ENCODE measurements at places on chromosomes 7 and 10. TPM values are rescaled to one million over a fixed set of nuclear protein-coding genes. Genes with fewer than 3 reads are reported as not detected.
A peak's percentile ranks its signal among the peaks of the same experiment; 100 is the strongest.

- H3K4me1 ChIP-seq, result no peaks in the 10 kb centered on the region
- no peak overlapping the region for H3K4me3 ChIP-seq
- DNase-seq, result no peak
- no peak overlapping the region for H3K27ac ChIP-seq
Measured at GRCh38 chr7:70569335-70569819, 562.6 kb upstream of the GALNT17 start.

DNA sequence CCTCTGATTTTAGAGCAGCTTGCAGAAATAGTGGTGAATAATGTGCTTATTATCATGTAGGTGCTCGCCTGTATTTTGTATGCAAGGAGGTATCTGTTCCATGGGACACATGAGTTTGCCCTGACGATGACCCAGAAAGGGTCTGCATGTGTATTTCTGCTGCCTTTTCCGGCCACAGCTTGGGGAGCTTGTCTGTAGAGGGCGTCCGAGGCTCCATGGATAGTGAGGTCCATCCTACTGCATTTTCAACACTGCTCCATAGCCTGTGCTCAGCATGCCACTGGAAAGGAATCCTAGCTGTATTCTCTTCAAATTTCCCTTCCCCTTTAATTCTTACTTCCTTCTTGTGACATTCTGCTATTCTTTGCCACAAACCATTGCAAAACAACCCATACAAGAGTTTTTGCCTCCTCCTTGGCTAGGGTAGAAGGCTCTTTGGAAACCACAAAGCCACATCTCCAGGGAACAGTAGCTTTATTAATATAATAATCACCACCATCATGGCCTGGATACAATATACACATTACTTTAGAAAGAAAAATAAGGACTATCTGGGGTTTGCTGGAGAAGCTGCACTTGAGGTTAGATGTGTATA lies 127.7 kb downstream of the DYNC1I1 start:
- no peak overlapping the region for H3K4me3 ChIP-seq
- H3K27ac ChIP-seq, result no peak overlapping the region

DNA sequence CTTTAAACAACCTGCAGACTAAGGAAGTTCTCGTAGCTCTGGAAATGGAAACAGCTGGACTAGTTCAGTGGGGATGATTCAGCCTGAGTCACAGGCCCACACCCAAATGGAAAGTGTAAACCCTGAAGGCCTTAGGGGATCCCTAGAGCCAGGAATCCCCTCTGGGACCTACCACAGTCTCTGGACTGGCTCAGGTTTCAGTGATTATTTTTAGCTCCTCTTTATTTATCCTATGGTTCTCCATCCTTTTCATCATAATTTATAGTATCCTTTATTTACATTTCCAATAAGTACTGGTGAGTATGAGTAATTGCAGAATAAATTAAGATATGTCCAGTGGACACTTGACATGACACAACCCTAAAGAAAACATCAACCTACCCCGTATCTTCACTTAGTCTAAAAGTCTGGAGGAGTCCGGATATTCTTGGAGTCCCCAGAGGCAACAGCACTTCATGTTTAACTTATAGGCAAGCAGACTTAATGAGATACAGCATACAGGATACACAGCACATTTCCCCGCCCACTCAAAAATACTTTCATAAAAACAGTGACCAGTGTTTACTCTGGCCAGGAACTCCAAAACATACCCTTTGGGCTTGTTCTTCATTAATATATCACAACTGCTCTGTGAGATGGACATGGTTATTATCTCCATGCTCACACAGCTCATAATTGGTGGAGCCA lies 28.4 kb upstream of the SEMA3E start:
- no peaks in the 10 kb centered on the region for H3K4me1 ChIP-seq
- no peak for DNase-seq
- no peaks in the 10 kb centered on the region for H3K27me3 ChIP-seq
- H3K36me3 ChIP-seq, result no peaks in the 10 kb centered on the region
- no peak overlapping the region for H3K4me3 ChIP-seq

DNA sequence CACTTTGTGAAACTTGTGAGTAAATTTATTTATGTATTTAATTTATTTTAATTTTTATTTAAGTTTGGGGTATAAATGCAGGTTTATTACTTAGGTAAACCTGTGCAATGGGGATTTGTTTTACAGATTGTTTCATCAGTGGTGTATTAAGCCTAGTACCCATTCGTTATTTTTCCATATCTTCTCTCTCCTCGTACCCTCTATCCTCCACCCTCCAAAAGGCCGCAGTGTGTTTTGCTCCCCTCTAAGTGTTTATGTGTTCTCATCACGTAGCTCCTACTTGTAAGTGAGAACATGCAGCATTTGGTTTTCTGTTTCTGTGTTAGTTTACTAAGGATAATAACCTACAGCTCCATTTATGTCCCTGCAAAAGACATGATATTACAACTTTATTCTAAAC lies 145.4 kb upstream of the SMIM30 start:
- H3K27me3 ChIP-seq, result no peaks in the 10 kb centered on the region
- no peak for DNase-seq
- no peak overlapping the region for H3K4me3 ChIP-seq
- H3K36me3 ChIP-seq, result no peaks in the 10 kb centered on the region
- no peak overlapping the region for H3K27ac ChIP-seq
- H3K4me1 ChIP-seq, result no peaks in the 10 kb centered on the region

DNA sequence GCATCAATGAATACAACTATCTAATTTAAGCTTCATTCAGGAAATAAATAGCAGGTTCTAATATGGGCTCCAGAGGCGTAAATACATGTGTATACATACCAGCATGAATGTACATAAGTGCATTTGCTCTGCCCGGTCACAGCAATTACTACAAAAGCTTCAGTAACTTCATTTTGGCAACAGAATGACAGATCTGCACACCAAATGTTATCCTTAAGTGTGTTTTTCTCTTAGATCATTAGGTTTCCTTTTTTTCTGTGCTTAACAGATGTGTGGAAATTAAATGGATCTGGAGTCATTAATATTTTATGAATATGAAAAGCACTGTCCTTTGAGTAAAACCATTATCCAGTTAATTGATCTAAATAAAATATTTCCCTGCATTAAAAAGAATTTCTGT lies 159.0 kb upstream of the MEOX2 start:
- DNase-seq, result no peak
- H3K27ac ChIP-seq, result no peak overlapping the region
- H3K27me3 ChIP-seq, result no peaks in the 10 kb centered on the region
- H3K4me1 ChIP-seq, result no peaks in the 10 kb centered on the region
- H3K36me3 ChIP-seq, result no peaks in the 10 kb centered on the region
- H3K4me3 ChIP-seq, result no peak overlapping the region

DNA sequence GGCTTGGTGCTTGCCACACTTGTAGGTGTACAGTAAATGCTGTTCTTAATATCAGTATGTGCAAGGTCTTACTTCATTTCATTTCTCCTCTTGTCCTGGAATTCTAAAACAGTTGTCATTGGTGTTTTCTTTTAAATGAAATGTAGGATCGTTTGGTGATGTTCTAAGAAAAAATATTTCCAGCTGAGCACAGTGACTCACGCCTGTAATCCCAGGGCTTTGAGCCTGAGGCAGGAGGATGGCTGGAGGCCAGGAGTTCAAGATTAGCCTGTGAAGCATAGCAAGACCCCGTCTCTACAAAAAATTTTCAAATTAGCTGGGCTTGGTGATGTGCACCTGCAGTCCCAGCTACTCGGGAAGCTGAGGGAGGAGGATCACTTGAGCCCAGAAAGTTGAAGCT lies 32.6 kb upstream of the ELN start:
- no peak for DNase-seq
- H3K36me3 ChIP-seq, result no peaks in the 10 kb centered on the region
- H3K4me3 ChIP-seq, result no peak overlapping the region
- H3K27me3 ChIP-seq, result no peaks in the 10 kb centered on the region

- peak overlapping the region; percentile 99 for H3K4me3 ChIP-seq
- H3K4me1 ChIP-seq, result peaks cover 47% of the 10 kb centered on the region
- peaks cover 5% of the 10 kb centered on the region for H3K36me3 ChIP-seq
- no peaks in the 10 kb centered on the region for H3K27me3 ChIP-seq
- peak overlapping the region; percentile 97 for H3K27ac ChIP-seq
Measured at GRCh38 chr10:35089611-35090161, 455 bp downstream of the CUL2 start.

DNA sequence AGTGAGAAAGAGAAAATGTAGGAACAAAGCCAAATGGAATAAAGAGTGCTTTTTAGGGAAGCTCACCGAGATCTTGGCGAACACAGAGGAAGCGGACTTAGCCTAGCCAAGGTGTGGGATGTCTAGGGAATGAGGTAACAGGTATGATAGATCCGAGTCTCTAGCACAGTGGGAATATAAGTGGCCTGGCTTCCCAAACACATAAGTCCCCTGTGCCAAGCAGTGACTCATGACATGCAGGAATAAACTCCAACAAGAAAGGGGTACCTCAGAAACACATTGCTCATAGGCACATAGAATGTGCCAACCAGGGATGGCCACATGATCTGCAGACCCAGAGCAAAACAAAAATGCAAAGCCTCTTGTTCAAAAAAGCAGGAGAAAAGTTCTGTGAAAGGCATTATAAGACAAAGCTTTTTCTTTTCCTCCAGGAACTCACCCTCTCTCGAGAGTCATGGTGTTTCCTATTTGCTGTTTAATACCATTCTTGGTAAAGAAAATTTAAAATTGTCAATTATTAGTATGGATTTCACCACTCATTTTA lies 542.5 kb downstream of the GATA3 start:
- H3K27me3 ChIP-seq, result no peaks in the 10 kb centered on the region
- H3K36me3 ChIP-seq, result no peaks in the 10 kb centered on the region
- DNase-seq, result no peak
- H3K27ac ChIP-seq, result no peak overlapping the region

- no peak for DNase-seq
- H3K27me3 ChIP-seq, result no peaks in the 10 kb centered on the region
- no peaks in the 10 kb centered on the region for H3K4me1 ChIP-seq
- no peaks in the 10 kb centered on the region for H3K36me3 ChIP-seq
- no peak overlapping the region for H3K27ac ChIP-seq
- H3K4me3 ChIP-seq, result no peak overlapping the region
Measured at GRCh38 chr7:81801532-81801931, 31.7 kb upstream of the HGF start.

DNA sequence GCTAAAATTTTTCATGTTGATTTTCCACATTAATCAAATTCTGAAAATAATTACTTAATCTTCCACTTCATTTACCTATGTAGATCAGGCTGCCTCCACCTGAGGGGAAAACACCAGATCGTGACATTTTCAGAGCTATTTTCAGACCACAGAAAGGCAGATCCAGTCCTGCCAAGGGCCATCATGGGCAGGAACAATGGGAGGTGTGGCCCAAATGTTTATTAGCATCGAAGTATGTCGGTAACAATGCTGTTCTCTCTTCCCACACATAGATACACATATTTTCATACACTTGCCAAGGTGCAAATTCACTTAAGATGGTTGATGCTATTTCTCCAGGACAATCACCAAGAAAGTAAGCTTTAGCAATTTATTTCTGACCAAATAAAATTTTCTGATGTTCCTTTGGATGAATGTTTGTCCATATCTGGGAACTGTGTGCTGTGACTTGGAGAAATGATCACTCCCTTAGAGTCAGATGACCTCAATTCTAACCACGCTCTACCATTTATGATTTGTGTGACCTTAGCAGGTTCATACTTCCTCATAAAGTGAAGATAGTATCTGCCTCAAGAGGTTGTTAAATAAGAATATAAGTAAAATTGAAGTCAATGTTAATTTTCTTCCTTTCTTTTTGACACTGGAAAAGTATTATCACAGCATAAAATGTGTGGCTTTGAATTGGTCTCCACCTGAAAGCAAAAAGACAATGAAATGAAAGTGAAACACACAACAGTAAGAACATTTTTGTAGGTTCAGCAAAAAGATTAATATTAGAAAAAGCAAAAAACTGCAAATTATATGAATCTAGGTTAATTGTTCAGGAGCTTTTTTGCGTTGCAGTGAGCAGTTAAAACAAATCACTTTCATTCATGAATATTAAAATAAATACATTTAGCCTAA lies 310.4 kb upstream of the PHF14 start:
- no peak overlapping the region for H3K4me3 ChIP-seq
- H3K4me1 ChIP-seq, result no peaks in the 10 kb centered on the region
- no peaks in the 10 kb centered on the region for H3K36me3 ChIP-seq
- no peak overlapping the region for H3K27ac ChIP-seq
- no peak for DNase-seq

GRCh38 chr7:144508702-144509101 lies 105.2 kb upstream of the NOBOX start:
- H3K27ac ChIP-seq, result no peak overlapping the region
- DNase-seq, result no peak
- H3K4me1 ChIP-seq, result no peaks in the 10 kb centered on the region
- no peaks in the 10 kb centered on the region for H3K36me3 ChIP-seq

DNA sequence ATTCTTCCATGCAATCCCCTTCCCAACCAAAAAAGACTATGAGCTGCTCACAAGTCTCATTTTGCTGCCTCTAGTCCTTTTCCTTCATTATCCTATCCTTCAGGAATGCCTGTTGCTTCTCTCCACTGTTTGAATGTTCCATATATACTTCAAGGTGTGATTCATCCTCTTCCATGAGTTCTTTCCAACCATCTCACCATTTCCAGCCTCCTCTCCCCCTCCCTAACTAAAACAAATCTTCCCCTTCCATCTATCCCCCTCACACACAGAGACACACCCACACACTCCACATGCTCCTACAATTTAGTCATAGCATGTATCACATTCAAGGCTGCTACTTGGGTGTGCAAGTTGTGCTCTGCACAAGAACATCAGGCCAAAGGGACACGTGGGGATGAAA lies 254.3 kb downstream of the DYNC1I1 start:
- H3K4me1 ChIP-seq, result no peaks in the 10 kb centered on the region
- H3K36me3 ChIP-seq, result no peaks in the 10 kb centered on the region
- no peak overlapping the region for H3K27ac ChIP-seq
- no peak for DNase-seq
- H3K27me3 ChIP-seq, result peaks cover 4% of the 10 kb centered on the region
- no peak overlapping the region for H3K4me3 ChIP-seq

- H3K27ac ChIP-seq, result no peak overlapping the region
- no peaks in the 10 kb centered on the region for H3K4me1 ChIP-seq
- DNase-seq, result no peak
- no peaks in the 10 kb centered on the region for H3K27me3 ChIP-seq
- H3K4me3 ChIP-seq, result no peak overlapping the region
Measured at GRCh38 chr10:127552446-127552845, 3.3 kb downstream of the NPS start.

The C10orf105 gene
- 0.52 TPM for total RNA-seq

The DNMBP gene
- 2.4 TPM for total RNA-seq

The NANOS1 gene
- 0.27 TPM for total RNA-seq

The ADRA2A gene
- total RNA-seq, result 0.22 TPM

The PSD gene
- 2.9 TPM for total RNA-seq
